Cortex of kidney (tissue), 1 donor: ENCODE measurements at places on chromosomes 16 and 17.

DNA sequence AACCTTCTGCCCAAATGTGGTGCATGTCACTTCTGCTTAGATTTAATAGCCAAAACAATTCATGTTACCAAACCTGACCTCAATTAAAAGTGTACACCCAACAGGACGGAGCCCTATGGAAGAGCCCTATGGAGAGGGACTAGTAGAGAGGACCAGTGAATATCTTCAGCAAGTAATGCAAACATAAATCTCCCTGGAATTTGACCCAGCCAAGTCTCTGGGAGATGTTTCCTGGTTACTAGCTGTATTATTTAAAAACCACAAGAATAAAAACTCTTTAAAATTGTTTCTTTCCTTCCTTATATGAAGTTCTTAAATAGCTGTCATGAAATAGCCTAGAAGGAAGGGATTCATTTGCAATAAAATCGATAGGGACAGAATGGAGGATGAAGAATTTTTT, 255.8 kb downstream of the CDH11 start:
- DNase-seq, result no peak

GRCh38 chr17:30228011-30228410, 7.5 kb downstream of the SLC6A4 start:
- no peak for DNase-seq

DNA sequence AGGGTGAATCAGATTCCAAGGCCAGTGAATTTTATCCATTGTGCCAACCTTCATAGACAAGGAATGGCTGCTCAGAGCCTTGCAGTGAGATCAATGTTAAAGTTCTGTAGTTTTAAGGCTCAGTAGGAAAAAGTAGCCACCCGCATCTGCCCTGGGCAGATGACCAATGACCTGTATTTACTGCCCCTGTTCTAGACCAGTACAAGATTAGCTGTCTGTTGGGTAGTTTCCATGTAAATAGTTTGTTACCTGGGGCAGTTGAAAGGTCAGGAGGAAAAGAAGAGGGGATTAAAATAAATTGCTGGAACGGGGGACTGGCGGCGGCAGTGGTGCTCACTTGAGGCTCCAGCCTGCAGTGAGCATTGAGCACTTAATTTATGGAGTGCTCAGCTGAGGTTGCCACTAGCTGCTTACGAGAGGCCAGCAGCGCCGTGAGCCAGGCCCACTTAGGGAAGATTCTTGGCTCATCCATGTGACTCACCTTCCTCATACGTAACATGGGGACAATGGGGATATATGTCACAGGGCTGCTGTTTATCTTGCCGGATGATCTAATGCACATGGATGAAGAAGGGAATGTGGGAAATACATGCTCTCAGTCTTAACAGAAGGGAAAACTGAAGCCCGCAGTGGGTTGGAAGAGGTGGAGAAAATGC, 10.7 kb upstream of the NOS2 start:
- no peak for DNase-seq

GRCh38 chr17:34781571-34782108, 179.6 kb downstream of the CCT6B start:
- DNase-seq, result no peak

- DNase-seq, result no peak
Observed at GRCh38 chr17:50276588-50277356, 2.5 kb downstream of the TMEM92 start.

GRCh38 chr17:13562271-13562800, 39.4 kb downstream of the HS3ST3A1 start:
- no peak for DNase-seq

- DNase-seq, result no peak
Observed at GRCh38 chr16:82651921-82652601, 25.3 kb downstream of the CDH13 start.

DNA sequence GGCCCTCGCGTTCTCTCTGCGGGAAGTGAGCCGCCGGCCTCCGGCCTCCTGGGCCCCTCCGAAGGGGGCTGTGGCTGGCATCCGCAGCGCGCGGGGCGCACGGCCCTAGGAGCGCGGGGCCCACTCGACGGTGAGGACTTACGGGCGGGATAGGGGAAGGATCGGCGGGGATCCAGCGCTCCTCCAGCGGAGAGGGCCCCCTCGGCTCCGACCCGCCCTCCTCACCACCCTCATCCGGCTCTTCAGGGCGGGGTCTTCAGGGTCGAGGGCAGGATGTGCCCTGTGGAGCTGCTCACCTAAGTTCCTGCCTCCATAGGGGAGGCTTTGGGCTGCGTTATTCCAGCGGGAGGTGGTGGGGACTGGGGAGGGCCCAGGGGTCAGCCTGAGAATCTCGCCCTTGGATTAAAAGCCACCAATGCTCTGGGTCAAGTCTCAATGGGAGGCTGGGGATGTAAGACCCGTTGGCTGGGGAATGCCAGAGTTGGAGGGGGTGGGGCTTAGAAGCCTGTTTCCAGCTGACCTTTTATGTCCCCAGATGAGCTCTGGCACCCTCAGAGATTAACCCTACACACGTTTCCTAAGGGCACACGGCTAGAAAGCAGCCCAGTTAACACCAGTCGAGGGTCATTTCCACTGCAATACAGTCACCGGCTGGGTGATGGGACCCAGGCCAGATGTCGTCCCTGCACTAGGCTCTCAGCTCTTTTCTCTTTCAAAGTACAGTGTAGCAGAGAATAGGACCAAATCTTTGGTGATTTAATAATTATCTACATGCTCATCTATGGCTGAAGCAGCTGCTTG, 13.4 kb downstream of the TBX2 start:
- DNase-seq, result no peak

- no peak for DNase-seq
Observed at GRCh38 chr17:2240541-2240940, 63.0 kb downstream of the SMG6 start.

DNA sequence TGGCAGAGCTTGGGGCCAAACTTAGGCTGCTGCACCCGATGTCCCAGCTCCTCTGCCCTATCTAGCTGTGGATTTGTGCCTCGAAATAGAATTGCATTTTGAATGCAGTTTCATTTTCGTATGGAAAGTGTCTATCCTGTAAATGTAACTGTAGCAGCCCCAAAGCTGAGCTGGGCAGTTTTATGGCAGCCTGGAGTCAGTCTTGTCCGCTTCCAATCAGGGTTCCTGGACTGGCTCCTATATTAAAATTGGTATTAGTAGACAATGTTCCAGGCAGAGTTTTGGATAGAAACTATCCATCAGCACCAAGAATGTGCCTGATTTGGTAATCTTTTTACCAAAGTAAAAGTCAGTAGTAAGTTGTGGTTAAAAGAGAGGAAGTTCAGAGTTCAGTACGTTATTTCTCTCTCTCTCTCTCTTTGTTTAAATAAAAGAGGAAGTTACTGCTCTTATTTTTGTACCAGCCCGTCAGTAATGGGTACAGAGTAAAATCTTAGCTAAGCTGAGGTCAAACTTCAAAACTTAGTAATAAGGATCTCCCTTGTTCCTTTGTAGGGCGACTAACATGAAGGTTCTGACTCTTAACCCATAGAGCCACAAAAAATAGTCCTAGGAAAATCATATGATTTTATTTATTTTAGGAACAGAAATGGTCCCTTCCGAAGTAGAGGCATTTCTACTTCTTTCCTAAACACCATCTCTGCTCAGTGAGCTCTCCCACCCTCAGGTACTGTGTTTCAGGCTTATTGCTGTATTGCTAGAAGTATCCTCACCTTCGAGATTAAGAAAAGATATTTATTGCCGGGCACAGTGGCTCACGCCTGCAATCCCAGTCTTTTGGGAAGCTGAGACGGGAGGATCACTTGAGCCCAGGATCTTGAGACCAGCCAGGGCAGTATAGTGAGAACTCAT, 28.0 kb downstream of the PRKCB start:
- DNase-seq, result no peak

- DNase-seq, result no peak
Observed at GRCh38 chr16:28136751-28137434, 73.4 kb upstream of the GSG1L start.

DNA sequence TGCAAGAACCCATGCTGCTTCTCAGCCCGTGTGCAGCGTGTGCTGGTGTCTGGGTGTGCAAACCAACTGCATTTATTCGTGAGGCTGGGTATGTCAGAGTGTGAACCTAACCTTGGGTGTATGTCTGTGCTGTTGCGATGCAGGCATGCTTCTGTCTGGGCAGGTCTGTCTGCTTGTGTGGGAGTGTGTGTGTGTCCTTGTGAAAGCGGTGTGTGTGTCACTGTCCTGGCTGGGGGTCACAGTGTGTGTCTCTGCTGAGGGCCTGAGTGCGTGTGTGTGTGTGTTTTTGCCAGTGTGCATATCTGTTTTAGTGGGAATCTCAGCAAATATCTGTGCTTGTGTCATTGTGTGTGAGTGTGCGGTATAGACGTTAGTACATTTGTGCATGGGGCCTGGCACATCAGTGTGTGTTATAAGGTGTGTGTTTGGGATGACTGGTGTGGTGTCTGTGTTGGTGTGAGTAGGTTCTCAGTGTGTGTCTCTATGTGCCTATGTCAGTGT, 121.8 kb downstream of the CYLD start:
- no peak for DNase-seq

- DNase-seq, result no peak
Observed at GRCh38 chr16:15966836-15967546, 17.6 kb downstream of the ABCC1 start.

GRCh38 chr17:19770985-19771735, 23.1 kb upstream of the ALDH3A1 start:
- no peak for DNase-seq

DNA sequence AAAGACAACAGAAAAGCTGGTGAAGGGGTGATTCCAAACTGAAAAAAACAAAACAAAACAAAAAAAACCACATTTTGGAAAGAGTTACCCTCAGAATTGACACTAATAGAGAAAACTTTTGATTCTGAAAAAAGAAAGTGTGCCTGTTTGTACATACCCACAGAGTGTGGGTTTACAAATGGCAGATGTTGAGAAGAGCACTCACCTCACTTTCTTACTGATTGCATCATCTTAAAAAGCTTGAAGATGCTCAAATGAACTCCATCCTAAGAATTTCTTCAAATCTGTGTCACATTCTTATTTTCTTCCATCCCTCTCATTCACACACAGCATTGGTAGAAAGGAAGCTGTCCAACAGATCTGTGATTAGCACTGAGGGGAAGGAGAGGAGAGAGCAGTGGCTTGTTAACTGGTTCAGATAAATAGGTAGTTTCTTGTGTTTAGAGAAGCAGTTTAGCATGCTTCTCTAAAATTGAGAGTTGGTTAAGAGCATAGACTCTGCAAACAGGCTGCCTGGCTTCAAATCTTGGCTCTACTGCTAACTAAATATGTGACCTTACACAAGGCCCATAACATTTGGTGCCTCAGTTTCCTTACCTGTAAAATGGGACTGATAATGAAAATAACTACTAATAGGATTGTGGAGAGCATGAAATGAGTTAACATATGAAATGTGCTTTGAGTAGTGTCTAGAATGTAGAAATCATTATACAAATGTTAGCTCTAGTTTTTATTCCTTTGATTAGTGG, 6.9 kb downstream of the GNAO1 start:
- DNase-seq, result no peak

DNA sequence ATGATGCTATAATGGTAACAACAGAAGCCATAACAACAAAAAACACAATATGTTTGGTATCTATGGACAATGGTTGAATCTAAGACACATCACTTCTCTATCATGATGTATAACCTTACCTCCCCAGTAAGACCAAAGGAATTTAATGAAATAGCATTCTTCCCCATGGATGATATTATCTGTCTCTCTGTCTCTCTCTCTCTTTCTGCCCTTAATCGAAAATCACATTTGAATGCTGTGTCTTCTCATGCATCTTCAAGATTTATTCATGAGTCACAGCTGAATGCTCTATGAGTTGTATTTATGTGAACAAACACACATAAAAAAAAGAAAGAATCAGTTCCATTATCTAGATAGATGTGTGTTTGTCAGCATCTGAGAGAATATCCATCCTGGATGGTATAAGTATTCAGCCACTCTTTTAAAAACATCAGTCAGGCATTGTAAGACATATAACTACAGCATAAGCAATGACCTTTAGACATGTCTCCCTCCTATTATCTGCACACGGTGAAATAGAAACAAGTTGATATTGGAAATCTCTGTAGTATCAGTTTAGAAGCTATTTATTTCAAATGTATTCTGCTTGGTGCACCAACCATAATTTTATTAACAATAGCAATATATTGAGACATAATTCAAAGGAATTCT, 433.3 kb downstream of the TOX3 start:
- no peak for DNase-seq
